ENCODE measurements at places on chromosomes 7 and 10. TPM values are rescaled to one million over a fixed set of nuclear protein-coding genes. Genes with fewer than 3 reads are reported as not detected.
A peak's percentile ranks its signal among the peaks of the same experiment; 100 is the strongest.

DNA sequence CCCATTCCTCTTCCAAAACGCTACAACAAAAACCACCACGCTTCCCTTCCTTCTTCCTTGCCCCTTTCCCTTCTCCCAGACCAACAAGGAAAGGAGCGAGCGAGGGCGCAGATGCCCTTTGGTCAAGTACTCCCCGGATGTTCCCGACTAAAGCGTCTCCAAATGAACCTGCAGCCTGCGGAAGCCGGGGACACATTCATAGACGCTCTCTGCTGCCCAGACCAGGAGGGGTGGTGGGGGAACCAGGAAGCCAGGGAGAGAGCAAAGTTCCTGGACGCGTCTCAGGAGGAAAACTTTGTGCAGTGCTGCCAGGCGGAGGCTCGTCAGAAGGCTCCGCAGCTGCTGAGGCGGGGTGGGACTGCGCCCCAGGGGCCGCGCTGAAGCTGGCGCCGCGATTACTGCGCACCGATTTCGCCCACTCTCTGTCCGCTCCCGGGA is 754 bp downstream of the SEMA3D start:
- DNase-seq = peak; percentile 43
- H3K27me3 ChIP-seq = peaks cover 14% of the 10 kb centered on the region
- peak overlapping the region; percentile 96 for H3K4me3 ChIP-seq
- peaks cover 27% of the 10 kb centered on the region for H3K4me1 ChIP-seq
- peak overlapping the region; percentile 74 for H3K27ac ChIP-seq

- H3K27ac ChIP-seq = peak overlapping the region; percentile 13
- H3K27me3 ChIP-seq = no peaks in the 10 kb centered on the region
- H3K4me3 ChIP-seq = no peak overlapping the region
- DNase-seq = no peak
These were observed 4.8 kb upstream of the DMTF1 start for GRCh38 chr7:87147500-87147899.

DNA sequence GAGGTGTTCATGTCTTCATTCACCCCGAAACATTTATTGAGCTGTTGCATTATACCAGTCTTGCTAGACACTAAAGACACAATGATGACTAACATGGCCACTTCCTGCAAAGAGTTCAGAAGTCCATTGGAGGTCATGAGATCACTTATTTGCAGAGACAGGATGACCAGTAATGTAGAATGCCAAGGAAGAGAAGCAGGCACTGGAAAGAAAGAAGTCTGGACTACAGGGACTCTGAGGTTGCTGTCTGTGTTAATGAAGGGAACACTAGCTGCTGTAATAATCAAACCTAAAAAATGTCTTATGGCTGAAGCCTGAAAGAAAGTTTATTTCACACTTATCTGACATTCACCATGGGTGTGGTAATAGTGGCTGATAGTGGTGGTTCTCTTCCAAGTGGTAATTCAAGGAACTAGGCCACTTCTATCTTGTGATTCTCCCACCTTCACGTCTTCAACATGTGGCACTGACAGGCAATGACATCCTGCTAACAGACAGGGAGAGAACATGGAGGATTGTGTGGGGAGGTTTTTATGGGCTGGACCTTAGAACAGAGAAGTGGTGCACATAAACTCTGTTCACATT is 89.2 kb upstream of the MKLN1 start:
- H3K4me3 ChIP-seq = no peak overlapping the region
- no peak overlapping the region for H3K27ac ChIP-seq
- peaks cover 6% of the 10 kb centered on the region for H3K4me1 ChIP-seq
- no peaks in the 10 kb centered on the region for H3K27me3 ChIP-seq

The UTF1 gene
- total RNA-seq = not detected

The NKX2-3 gene
- not detected for total RNA-seq

The TMEM229A gene
- total RNA-seq = 10.9 TPM

All from neural crest cell (in vitro differentiated cells).